Stimulated activated CD8-positive, alpha-beta memory T cell treated with anti-CD3 and anti-CD28 coated beads, Interleukin-7, amount 100 ng/mL, for 4 hours (primary cell): ENCODE measurements at places on chromosomes 7 and 10.

GRCh38 chr10:35639021-35639727 lies 2.9 kb downstream of the FZD8 start:
- DNase-seq, result no peak

- DNase-seq, result no peak
Observed at GRCh38 chr7:101739775-101740398, 77.5 kb upstream of the CUX1 start.

DNA sequence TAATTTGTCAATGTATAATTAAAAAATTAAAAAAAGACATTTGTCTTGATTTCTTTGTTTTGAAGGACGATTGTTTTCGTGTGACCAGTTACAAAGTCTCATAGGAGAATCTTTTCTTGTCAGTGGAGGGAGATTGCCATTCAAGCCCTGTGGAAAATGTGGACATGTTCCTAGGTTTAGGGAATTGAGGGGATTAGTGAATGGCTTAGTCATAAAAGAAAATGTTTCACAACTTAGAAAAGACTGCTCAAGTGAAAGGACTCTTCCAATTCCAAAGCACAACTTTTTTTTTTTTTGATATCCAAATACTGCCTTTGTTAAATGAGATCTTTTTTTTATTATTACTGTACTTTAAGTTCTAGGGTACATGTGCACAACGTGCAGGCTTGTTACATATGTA lies 140.7 kb upstream of the HABP2 start:
- DNase-seq, result no peak

DNA sequence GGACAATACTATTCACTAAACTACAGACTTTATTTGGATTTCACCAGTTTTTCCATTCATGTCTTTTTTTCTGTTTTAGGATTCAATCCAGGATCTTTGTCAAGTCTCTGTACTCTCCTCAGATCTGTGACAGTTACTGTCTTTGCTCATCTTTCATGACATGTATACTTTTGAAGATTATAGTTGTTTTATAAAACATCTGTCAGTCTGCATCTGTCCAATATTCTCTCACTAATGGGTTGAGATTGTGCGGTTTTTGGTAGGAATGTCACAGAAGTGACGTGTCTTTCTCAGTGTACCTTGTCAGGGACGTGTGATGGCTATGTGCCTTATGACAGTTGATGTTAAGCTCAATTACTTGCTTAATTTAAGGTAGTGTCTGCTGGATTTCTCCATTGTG lies 124.9 kb upstream of the TPK1 start:
- DNase-seq, result no peak

DNA sequence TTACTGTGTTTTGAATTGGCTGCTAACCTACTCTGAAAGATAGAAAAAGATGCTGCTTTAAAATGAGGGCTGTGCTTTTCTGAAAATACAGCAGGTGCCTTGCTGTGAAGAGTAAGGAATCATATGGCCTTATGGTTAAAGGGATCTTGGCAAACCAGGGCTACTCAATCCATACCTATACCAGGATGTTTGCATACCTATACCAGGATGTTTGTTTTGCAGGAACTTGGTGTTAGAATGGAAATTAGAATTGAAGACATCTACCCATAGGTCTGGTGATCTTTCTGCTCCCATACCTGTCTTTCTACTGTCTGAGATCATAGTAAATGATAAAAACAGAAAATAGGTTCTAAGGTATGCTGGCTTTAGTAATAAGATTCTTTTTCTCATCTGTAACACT lies 200.2 kb upstream of the C7orf33 start:
- no peak for DNase-seq

- DNase-seq, result no peak
Observed at GRCh38 chr10:51406581-51406980, 292.8 kb downstream of the CSTF2T start.

GRCh38 chr10:51230887-51231585 lies 156.7 kb downstream of the PRKG1 start:
- DNase-seq, result no peak

DNA sequence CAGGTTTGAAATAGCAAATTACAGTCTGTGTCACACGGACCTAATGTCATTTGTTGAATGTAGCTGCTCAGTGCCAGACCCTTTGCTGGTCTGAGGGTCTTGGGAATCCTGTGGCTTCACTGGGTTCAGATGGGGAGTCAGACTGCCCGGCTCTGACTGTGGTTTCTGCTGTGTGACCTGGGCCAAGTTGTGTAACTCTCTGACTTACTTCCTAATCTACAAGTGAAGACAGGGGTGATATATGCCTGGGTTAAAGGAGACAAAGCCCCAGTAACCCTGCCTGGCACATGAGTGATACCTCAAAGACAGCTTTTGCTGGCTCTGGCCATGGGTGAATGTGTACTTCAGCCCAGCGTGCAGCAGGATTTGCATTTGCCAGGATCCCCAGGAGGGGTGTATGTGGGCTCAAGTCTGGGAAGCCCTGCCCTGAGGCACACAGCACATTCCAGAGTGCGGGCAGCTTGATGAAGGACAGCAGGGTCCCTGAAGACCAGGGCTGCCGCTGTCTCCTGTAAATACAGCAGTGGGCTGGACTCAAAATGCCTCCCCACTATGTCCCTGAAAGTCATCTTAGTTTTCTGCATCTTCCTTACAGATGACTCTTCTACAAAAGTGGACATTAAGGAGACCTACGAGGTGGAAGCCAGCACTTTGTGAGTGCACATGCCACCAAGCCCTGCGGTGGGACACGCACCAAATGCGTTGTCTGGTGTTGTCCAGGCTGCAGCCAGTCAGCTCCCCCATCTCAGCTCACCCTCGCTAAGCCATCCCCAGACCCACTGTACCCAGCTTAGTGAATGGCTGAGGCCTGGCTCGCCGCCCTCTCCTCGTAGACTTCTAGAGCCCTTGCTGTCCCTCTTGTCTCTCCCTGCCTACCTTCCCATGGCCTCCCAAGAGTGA lies 16.4 kb downstream of the NACAD start:
- DNase-seq, result no peak

- no peak for DNase-seq
Observed at GRCh38 chr10:86945361-86946212, 11.8 kb downstream of the MMRN2 start.

GRCh38 chr7:41994746-41995110 lies 242.3 kb downstream of the GLI3 start:
- DNase-seq, result no peak

- no peak for DNase-seq
Observed at GRCh38 chr7:36571190-36571560, 153.1 kb downstream of the AOAH start.

GRCh38 chr10:126598009-126598408 lies 72.5 kb downstream of the C10orf90 start:
- no peak for DNase-seq

DNA sequence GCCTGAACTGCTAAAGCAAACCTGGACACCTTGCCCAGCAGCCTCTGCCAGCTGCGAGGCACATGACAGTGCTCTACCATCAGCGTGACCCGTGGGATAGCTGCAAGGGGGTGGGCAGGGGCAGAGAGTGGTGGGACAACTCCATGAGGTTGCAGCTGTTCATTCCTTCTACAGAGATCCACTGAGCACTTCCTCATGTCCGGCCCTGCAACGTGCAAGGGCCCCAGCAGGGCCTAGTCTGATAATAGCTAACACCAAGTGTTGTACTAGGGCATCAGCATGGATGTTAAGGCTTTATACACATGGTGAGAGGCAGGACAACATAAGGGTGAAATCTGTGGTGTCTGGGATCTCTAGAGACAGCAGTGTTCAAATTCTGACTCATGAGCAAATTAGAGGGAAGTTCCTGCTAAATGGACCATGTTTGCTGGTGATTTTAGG lies 14.3 kb downstream of the NOD1 start:
- DNase-seq, result no peak
